ENCODE measurements at places on chromosomes 6 and 20.

DNA sequence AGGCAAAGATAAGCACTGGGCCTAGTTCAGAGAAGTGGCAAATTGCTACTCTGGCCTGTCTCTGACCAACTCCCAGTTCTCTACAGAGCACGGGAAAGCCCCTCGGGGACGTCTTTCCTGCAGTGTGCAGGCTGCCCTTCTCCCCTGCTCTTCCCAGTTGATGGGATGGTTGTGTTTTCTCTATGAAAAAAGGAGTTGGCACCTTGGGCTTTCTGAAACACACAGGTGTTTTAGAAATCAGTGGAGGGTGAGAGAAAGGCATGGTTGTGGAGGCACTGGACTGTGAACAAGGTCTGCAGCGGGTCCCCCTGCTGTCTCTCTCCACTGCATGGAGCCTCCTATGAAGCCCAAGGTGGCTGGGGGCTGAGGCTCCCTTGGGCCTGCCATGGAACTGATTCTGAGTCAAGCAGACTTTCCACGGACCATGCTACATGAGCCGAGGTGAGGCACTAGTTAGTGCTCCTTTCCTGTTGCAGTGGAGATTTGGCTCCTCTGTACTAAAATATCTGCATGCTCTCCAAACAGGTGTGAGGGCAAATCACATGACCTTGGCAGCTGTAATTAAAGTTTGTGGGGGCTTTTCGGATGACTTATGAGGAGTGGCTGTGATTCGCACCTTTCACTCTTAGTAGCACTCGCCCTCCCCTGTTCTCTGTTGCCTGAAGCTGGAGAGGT, 16.3 kb downstream of the GTSF1L start:
- no peak for DNase-seq

GRCh38 chr6:41645007-41645618, 6.8 kb downstream of the MDFI start:
- no peak for DNase-seq

DNA sequence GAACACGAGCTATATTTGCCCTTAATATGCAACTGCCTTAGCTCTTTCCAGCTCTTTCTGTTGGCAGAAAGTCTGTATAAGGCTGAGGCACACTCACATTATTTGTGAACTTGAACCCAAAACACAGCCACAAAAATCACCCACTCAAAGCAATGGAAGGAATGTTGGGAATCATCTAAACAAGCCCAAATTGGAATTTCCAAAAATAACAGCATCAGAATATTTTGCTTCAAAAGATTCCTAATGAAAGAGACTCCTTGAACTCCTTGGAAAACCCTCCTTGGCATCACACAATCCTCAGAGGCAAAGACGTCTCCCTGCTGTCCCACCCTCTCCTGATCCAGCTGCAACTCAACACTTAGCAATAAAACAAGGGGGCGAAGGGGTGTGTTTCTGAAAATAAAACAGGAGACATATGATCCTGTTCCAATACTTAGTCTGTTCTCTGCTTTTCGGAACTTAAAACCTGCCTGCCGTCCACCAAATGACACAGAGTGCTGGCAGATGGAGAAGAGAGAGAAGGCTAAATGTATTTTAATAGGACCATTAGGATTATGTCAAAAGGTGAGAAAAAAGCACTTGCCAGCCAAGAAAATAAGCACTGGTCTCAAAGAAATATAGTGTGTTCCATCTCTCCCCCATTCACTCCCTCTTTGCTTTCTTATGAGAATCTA, 320.7 kb upstream of the JARID2 start:
- DNase-seq, result no peak

DNA sequence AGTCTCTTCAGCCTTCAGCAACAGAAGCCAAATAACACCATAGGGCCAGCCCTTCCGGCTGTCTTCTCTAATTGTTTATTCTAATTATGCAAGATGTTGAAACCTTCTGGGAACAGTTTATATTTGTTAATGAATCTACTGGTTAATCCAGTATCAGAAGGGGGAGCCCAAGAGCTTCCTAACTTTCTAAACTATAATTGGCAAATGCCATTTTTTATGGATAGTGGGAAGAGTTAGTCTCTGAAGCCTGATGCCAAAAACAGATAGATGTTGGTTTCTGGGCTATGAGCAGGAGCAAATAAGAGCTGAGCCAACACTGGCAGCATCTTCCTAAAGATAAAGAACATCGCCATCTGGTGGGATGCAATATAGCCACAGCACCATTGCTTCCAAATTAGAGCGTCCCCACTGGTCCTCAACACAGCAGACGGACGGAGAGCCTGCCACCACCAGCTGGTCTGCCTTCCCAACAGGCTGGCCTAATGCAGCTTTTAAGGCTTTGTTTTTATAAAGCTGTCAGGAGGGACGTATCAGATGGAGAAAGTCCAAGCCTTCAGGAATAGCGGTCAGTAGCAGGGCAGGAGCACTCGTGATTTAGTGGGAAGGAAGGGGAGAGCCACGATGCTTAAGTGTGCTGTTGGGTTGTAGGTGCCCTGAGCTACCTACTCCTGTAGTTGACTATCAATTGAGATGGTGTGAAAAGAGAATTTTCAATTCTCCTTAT, 118.8 kb downstream of the RALGAPA2 start:
- peak; percentile 88 for DNase-seq

- DNase-seq, result no peak
Measured at GRCh38 chr6:77095936-77096627, 367.2 kb downstream of the HTR1B start.

GRCh38 chr6:14506656-14507246, 389.2 kb downstream of the CD83 start:
- DNase-seq, result no peak
